ENCODE measurements at places on chromosomes 13 and 19.

DNA sequence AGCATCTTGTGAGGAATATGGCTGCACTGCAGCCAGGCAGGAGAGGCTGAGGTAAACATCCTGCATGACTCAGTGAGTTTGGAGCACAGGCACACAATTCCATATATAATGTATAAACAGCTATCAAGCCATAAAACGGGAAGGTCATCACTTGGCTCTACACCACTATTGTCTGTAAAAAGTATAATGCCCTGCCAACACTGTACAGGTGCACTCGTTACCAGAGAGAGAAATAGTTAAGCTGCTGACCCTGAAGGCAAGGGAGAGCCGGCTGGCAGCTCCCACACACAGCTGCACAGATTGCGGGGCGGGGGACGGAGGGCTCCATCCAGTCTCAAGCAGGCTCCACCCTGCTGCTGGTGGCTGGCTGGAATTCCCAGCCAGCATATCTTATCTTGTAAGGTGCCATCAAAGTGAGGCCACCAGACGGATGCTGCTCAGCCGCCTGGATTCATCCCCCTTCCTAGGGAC, 668.1 kb downstream of the SLITRK5 start:
- no peak for DNase-seq

DNA sequence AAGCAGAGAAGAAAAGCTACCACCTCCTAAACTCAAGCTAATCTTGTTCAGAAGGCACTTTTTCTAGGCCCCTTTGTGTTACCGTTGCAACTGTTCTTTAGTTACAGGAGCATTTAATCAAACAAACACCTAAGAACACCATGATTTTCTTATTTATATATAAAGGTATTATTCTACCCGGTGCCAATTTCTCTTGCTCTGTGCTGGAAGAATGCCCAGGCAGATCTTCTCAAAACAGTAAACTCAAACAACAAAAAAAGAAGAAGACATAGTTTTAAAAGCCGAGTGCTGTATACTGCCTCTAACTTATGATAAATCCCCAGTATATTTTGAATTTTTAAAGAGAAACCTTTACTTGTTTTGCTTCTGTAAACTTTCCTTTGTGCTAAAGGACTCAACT, 20.4 kb downstream of the SLC7A1 start:
- no peak for DNase-seq

DNA sequence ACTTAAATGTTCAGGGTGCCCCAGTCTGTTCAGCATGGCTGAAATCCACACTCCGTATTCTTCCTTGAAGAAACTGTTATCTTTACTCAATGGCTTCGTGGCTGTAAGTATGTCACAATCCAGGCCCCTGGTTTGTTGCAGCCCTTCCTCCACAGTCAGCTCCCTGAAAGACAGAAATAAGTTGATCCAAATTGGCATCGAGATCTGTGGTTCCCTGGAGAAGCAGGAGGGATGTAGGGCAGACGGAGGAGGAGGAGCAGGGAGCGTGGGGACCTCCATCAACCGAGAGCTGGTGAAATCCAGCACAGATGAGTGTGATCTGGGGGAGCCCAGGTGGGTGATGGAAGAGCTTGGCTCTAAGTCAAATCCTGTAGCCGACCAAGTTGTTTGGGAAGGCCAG, 304 bp downstream of the TSPAN16 start:
- no peak for DNase-seq

GRCh38 chr13:70386919-70387318, 278.7 kb upstream of the KLHL1 start:
- no peak for DNase-seq

- DNase-seq, result no peak
Observed at GRCh38 chr13:61900033-61900432, 484.4 kb upstream of the PCDH20 start.

- DNase-seq, result no peak
Observed at GRCh38 chr13:77360032-77360685, 33.3 kb upstream of the MYCBP2 start.

DNA sequence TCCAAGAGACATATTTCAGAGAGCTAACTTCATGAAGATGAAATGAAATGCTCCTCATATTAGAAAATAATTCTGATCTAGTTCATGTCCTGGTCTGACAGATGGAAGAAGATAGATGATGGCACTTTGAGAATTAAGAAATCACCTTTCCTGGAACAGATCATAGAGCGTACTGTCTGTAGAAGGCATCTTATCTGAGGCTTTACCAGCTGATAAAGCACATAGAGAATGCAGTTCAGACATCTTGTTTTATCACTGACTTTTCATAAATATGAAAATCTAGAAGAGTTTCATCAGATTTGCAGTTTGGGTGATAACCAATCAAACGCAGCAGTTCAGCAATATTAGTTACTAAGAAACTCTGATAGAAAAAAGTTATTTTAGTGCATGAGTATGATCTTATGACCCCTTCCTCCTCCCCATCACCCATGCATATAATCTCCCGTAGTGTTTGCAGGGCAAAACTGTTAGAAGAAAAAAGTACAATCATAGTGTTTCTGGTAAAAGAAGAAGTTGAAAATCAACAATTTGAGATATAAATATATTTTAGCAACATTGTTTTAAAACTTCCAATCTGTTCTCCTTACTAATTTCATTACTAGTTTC, 585.2 kb downstream of the PCDH9 start:
- no peak for DNase-seq

- peak; percentile 27 for DNase-seq
Observed at GRCh38 chr13:111542530-111543341, 222.3 kb downstream of the TEX29 start.

DNA sequence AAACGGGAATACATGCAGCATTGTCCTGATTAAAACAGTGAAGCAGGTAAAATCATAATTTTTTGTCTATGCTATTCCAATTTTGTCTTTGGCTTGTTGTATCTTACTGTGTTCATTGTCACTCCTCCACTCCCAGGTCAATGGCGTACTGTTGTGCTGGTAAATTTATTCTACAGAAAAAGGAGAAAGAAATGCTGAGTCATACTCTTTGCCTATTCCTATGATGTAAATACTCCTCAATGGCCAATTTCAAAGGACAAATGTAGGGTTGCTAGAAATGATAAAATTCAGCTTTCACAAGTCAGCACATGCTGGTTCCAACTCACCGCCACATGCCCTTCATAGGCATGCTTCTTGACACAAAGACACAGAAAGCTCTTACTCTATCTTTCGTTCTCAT, 694.4 kb upstream of the PCDH20 start:
- DNase-seq, result no peak

GRCh38 chr19:10602330-10603083, 15.4 kb upstream of the AP1M2 start:
- DNase-seq, result peak; percentile 92

DNA sequence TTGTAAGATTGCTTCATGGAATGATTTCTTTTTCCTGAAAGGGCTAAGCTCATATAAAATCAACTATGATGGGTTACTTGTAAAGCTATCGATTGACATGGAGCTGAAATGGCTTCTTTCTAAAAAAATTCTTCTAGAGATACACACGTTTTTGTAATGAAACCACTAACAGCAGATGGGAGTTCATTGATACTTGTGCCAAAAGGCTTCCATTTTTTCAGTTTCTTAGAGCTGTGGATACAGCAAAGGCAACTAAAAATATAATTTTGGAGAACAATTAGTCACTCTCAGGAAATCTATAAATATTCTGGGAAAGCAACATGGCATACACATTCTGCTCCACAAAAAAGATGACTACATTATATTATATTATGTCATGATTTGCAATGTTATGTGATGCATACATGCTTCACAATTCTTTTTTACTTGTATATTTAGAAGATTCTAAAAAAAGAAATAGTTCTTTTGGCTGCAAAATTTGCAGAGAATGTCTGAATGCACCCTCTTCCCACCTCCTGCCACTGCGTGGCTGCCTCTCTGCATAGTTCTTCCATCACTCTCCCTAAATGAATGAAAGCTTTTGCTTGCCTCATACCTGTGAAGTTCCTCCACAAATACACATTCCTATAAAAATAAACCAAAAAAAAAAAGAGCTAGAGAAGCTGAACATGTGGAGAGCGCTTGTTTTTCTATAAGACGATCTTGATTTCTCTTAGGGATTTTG, 802.5 kb downstream of the EFNB2 start:
- DNase-seq, result no peak

DNA sequence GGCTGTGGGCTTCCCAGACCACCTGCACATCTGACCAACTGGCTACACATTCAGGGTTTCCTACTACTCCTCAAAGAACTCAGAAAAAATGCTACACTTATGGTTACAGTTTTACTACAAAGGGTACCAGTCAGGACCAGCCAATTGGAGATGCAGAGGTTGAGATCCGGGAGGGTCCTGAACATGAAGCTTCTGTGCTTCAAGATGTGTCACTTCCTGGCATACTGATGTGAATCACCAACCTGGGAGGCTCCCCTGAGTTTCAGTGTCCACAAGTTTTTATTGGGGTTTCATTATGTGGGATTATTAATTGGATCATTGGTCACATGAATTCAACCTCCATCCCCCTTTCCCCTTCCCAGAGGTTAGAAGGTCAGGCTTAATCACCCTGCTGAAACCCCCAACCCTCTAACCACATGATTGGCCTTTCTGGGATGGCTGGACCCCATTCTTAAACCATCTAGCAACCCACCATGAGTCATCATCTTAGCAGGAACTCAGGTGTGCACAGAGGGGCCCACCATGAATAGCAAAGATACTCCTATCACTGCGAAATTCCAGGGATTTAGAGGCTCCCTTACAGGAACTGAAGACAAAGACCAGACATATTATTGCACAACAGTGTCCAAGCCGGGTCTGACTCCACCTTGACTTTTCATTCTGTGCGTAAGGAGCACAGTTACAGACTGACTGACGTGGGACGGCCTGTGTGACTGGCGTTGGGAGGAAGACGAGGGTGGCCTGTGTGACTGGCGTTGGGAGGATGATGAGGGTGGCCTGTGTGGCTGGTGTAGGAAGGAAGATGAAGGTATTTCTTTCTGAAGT, 90.7 kb downstream of the ATP8A2 start:
- no peak for DNase-seq

GRCh38 chr19:44072543-44073401, 813 bp downstream of the ZNF284 start:
- DNase-seq, result no peak

DNA sequence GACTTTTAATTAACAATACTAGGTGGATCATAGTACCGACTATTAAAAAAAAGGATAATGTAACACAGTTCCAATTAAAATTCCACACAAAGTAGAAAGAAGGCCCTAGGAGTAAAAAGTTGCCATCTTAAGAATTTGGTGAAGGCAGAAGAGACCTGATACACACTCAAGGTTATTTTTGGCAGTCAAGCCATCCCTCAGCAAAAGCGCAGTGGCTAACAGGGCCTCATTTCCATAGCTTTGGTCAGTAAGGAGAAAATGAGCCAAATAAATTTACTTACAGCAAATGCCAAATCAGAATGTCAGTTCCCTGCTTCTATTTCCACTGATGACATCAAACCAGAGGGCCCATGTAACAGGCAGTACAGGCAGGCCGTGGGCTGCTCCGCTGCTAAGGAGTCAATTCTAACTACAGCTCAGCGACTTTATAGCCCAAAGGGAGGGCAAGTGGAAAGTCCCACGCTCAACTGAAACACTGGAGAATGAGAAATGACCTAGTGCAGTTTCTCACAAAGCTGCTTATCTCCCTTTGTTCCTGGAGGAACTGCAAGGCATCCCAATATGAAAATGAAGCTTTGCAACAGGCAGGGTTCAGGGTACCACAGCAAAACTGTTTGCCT, 6.3 kb downstream of the ARGLU1 start:
- no peak for DNase-seq

DNA sequence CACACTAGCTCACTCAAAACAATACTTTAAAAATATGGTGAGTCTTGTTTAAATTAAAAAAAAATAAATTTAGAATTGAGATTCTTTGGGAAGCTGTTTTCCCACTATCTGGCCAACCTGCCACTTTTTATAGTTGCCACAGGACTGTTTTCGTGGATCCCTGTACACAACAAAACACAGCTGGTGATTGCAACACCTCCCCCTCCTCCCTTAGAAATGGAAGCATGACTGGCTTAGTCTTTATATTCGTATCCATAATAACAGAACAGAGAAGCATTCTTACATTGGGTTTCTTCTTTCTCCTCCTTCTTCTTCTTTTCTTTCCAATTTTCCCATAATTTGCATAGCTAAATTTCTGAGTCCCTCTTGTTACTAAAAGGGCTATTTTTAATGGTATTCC, 79.5 kb upstream of the GJB6 start:
- DNase-seq, result no peak

GRCh38 chr13:74006666-74007065, 127.5 kb downstream of the KLF12 start:
- DNase-seq, result no peak

DNA sequence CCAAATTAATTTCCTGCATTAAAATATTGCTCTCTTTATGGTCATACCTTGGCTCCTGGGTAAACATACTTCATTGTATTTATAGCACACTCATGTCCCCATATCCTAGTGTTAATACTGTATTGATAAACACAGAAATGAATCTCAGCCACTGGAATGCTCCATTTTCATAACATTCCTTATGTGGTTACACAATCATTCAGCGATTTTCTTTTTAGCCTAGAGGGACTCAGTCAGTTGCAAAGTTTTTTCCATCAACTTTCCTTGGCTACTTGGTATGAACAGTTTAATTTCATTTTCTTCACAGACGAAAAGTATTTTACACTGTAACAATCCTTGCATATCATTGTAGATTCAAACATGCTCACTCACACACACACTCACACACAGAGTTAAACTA, 471.5 kb downstream of the FGF14 start:
- no peak for DNase-seq

GRCh38 chr13:31986676-31987470, 44.7 kb upstream of the FRY start:
- DNase-seq, result no peak

DNA sequence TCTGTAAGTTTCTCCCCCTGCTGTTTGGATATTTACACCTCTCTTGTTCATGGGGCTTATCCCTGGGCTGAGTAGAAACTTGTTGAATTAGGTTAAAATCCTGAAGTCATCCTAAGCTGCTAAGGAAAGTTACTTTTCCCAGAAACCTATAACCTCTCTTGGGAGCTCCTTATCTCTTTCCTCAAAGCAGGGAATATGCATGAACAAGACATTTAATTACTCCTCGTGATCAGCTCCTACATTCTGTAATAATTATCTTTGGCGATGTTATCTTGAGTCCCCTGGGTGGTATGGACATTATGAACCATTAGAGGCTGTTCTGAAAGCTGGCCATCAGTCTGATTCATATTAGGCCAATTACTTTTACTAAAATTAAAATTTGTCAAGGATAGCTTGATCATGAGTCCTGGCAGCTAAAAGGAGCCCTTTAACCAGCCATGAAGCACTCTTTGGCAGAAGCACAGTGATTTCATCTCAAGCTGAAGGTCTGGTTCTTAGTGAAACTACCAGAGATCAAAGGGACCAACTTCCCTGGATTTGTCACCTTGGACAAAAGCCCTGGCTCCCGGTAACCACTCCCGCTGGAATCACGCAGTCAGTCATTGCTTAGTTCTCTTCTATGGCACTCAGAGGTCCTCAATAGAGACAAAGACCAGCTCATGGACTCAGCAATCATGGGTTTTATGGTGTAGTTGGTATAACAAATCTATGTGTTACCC, 811.8 kb downstream of the UQCRFS1 start:
- no peak for DNase-seq

- DNase-seq, result no peak
Observed at GRCh38 chr19:11697284-11697855, 41.4 kb downstream of the ZNF823 start.
